Stimulated activated CD4-positive, alpha-beta T cell treated with anti-CD3 and anti-CD28 coated beads, Interleukin-15, amount 100 ng/mL, for 1 hour (primary cell): ENCODE measurements at places on chromosomes 11 and 22.

- no peak for DNase-seq
Measured at GRCh38 chr22:37819105-37819433, 4.1 kb upstream of the GALR3 start.

- no peak for DNase-seq
Measured at GRCh38 chr22:33537059-33537458, 383.2 kb downstream of the LARGE1 start.

DNA sequence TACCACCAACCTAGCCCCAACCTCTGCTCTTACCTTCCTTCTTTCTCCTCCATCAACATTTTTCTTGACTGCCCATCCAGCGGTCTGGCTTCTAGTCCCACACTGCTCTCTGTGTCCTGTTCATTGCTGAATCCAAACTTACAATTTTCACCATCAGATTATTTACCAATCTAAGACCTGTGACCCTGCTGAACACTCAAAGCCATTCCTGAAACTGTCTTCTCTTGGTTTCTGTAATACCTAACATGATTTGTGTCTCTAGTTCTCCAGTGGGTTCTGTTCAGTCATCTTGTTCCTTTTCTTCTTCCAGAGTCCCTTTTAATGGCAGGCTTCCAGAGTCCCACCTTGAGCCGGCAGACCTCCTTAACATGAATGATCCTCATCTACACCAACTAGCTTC lies 24.1 kb downstream of the RRAS2 start:
- DNase-seq = no peak

- DNase-seq = no peak
Measured at GRCh38 chr11:85735876-85736460, 50.0 kb upstream of the CCDC89 start.

- no peak for DNase-seq
Measured at GRCh38 chr11:119584193-119585042, 144.6 kb downstream of the NECTIN1 start.

DNA sequence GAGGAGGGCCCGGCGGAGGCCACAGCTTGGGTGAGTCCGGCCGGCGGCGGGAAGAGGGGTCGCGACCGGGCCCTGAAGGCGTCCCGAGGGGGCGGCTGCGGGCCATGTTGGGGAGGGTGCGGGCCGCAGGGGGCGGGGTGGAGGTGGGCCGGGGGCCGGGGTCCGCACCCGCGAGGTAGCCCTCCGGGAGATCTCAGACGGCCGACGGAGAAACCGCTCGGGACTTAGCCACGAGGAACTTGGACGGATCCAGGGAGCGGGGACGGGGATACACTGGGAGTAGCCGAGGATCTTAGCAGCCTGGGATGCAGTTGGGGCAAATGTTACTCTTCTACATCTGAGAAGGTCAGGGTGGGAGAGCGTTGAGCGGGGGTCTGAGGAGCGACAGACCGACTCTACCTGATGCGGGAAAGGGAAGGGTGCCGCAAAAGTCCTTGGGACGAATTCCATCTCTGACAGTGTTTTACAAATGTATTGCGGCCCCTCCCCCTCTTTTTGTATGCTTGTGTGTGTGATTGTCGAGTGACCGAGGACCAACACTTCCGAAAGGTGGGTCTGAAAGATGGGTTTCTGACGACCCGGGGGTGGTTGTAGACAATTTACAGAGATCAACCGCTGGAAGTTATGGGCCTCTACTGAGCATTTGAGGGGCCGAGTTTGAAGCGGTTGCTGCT lies 658 bp downstream of the STIP1 start:
- DNase-seq = no peak

DNA sequence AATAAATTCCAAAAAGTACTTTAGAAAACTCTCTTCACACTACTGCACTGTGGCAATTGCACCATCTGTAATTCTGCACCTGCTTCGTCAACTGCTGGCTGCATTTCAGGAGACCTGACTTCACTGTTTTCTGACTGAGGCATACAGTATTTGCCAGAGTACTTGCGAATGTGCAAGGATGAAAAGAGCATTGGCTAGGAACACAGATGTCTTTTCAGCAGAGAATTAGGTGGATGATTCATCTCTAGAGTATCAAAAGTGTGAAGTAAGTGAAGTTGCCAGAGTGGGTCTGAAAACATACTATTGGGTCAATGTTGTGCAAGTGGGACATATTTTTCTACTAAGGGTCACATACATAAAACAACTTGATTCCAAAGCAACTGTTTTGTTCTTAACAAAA lies 427.5 kb upstream of the CCDC90B start:
- DNase-seq = no peak

DNA sequence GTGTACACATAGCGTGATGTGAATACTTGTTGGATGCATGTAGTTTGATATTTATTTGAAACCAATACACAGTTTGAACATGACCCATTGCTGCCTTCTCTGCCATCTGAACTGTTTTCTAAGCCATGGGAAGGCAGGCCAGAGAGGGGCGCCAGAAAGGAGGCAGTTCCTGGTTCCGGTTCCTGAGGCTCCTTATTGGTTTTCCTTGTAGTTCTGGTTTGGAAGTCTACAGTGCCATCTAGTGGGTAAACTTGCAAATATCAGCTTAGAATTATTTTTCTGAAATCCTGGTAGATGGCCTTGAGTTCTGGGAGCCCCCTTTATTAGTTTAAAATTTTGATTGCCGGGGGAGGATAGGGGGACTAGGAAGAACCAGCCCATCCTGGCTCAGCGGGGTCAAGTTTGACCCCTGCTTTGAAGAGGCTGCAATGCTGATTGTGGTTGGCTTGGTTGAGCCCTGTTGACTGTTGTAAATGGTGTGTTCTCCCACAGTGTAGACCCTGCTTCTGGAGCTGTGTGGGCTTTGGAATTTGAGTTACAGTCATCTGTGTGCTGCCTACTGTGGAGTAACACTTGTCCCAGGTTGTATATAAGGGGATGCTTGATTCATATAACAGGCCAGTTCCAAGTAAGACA lies 48.4 kb downstream of the GRAMD1B start:
- no peak for DNase-seq

DNA sequence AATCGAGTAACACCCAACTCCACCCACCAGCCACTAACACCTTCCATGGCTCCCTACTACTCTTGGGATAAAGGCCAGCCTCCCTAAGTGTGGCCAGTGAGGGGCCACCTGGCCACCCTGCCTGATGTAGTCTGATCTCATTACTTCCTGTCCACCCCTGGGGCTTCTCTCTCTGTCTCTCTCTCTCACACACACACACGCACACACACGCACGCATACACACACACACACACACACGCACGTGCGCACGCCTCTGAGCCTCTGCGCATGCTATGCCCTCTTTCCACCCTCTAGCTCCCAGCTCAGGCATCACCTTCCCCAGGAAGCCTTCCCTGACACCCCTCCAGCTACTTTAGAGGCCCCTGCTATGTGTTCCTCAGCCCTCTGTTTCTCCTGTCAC lies 3.9 kb downstream of the MFNG start:
- no peak for DNase-seq

DNA sequence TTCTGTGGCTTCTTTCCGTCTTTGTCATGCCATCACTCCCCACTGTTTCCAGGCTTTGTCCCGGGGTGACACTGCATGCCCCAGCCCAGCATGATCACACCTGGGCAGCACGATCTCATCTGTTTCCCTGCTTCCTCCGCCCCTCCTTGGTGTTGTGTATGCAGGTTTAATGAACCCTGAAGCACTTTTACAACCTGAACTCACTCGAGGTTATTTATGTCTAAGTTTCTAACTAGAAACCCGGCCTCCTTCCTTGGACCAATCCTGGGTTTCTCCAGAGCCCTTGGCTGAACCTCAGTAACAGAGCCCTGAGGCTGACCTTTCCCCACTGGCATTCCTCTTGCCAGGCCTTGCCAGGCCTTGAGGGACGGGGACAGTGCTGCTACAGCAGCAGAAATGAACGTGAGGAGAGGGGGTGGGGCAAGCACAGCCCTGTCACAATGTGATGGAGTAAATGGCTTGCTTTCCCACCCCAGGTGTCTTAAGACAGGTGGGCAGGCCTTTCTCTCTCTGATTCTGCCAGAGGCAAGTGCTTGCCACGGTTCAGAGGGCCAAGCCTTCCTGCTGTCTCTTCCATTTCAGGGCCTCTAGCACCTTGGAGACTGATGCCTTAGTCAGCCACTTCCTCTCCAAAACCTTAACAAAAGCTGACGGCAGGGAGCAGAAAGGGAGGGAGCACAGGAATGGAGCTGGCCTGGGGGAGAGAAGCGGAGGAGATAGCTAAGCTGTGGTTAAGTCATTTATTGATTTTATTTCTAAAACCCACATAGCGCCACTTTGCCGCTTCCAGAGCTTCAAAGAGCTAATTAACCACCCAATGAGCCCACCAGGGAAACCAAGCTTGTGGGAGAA lies 3.1 kb upstream of the PYGM start:
- no peak for DNase-seq

DNA sequence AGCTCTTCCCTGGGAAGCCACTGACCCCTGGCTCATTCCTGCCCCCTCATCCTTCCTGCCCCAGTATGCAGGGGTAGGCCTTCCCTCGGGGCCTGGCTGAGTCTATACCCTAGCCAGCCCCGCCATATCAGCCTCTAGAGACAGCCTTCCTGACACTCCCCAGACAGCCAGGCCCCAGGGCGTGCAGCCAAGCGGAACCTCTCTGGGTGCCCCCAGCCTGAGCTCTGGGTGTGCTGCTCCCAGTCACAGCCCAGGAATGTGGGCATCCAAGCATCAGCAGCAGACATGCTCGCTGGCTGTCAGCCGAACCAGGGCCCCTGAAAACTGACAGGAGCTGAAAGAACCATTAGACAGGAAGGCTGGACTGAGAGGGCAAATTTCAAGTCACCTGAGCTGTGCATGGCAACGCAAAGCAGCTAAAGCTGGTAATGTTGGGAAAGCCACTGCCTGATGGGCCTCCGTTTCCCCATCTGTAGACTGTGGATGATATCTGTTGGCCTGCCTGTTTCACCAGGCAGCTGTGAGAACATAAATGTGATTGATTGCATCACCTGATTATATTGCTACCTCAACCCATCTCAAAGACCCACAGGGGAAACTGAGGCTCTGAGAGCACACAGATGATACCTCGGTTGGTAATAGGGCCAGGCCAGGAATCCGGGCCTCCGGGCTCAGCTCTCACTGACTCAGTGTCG lies 93.2 kb downstream of the LRRC32 start:
- no peak for DNase-seq

DNA sequence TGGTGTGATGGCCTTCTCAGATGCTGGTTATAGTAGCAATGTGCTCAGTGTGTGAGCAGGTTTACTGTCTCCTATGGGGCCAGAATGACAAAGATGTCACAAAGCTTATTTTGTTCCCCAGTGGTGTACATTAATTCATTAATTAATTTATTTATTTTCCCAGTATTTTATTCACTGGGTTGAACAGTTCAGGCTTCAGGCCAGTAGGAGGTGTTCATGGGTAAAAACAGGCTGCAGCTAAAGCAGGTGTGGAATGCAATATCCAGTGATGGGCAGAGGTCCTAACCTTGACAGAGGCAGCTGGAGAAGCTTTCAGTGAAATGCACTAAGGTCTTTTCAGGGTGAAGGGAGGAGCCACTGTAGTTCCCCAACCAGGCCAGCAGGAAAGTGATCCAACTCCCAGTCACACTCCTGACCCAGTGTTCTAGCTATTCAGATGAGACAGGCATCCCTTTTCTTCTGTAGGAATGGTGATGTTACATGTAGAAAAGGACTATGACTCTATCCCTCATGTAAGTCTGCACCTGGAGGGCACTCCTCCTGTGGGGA lies 7.8 kb upstream of the FANCF start:
- DNase-seq = no peak

DNA sequence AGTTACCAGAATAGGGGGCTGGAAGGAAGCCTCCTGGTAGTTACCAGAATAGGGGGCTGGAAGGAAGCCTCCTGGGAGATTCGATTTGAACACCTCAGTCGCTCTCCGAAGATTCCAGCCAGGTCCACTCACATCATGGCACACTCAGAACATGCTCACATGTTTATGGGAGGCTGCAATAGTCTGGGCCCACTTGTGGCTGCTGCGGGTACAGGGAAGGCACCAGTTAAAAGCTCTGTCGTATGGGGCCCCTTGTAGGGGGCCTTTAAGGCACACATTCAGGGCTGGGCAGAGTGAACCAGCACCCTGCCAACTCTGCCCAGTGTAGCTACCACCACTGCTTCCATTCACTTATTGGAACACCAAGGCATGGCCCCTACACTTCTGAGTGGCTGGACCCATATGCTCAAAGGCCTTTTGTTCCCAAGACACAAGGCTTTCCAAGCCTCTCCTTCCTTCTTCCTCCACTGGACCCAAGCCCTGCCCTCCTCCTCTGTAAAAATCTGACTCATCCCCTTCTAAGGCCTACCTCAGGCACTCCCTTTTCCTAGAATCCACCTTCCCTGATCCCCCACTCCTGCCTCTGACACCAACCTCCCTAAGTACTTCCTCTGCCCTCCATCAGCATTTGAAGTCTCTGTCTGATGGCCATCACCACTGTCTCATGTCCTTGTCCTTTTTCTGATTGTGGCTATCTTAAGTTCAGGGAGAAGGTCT lies 28.0 kb downstream of the USP35 start:
- DNase-seq = no peak

GRCh38 chr11:68598816-68599653 lies 85.3 kb upstream of the GAL start:
- DNase-seq = no peak

GRCh38 chr11:16791191-16791961 lies 52.9 kb downstream of the C11orf58 start:
- DNase-seq = no peak

GRCh38 chr11:119108857-119109221 lies 1.7 kb downstream of the C2CD2L start:
- no peak for DNase-seq

- DNase-seq = no peak
Measured at GRCh38 chr22:46418827-46419226, 83.3 kb downstream of the TRMU start.

- DNase-seq = no peak
Measured at GRCh38 chr11:95711945-95712221, 77.7 kb downstream of the FAM76B start.

- no peak for DNase-seq
Measured at GRCh38 chr22:36442506-36443197, 38.8 kb downstream of the TXN2 start.

DNA sequence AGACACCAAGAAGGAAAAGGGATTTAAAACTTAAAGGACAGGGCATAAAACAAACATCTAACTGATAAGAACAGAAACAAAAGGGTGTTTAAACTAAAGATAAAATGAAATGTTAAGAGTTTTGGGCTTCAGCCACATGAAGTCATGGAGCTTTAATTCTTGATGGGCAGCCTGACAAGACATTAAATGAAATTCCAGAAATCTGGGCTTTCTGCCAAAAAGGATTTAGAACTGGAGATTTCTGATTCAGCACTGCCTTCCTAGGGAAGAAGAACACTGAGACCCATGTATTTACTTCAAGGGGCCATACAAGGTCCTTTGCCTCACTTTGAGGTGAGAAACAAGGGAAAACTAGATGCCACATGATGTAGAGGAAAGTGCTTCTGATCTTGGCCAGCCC lies 355.9 kb upstream of the RAG2 start:
- no peak for DNase-seq
